ENCODE measurements at places on chromosomes 3 and 15.

GRCh38 chr3:63470745-63471144, 181.7 kb upstream of the SNTN start:
- DNase-seq: no peak

DNA sequence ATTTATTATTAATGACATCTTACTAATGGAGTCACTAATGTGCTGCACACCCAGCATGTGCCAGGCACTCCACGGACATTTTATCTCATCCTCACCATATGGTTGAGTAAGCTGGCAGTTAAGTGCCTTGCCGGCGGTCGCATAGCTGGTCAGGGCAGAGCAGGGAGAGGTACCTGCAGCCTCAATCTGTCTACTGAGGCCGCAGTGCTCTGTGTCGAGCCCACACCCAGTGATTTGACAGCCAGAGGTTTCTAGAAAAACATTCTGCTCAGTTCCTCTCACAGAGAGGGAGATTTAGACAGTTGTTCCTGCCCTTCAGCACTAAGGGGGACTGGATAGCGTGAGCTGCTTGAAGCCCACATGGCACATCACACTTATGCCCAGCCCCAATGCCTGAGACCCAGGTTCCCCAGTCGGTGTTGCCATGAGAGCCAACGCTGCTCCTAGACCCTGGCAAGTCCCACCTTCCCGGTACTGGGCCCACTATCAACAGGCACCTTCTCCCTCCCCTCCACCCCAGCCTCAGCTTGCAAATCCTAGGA, 2.6 kb downstream of the LIPC start:
- no peak for DNase-seq

- DNase-seq: no peak
Observed at GRCh38 chr3:188607805-188608315, 453.9 kb downstream of the LPP start.

GRCh38 chr3:129348734-129349133, 70.1 kb downstream of the HMCES start:
- DNase-seq: no peak

DNA sequence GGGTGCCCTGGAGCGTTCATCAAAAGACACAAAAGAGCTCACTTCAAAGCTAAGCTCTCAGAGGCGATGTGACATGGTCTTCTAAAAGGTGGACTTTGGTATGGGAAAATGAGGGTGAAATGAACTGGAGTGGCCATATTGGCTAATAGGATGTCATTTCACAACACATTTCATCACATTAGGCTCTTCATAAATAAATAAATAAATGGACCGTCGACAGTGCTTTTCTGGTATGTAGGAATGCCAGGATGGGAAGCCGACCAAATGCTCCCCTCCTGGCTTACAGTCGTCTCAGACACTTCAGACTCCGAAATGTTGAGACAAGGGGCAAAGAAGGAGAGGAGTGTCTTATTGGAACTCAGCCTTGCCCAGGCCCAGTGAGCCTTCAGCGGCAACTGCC, 383.0 kb downstream of the NTRK3 start:
- no peak for DNase-seq

DNA sequence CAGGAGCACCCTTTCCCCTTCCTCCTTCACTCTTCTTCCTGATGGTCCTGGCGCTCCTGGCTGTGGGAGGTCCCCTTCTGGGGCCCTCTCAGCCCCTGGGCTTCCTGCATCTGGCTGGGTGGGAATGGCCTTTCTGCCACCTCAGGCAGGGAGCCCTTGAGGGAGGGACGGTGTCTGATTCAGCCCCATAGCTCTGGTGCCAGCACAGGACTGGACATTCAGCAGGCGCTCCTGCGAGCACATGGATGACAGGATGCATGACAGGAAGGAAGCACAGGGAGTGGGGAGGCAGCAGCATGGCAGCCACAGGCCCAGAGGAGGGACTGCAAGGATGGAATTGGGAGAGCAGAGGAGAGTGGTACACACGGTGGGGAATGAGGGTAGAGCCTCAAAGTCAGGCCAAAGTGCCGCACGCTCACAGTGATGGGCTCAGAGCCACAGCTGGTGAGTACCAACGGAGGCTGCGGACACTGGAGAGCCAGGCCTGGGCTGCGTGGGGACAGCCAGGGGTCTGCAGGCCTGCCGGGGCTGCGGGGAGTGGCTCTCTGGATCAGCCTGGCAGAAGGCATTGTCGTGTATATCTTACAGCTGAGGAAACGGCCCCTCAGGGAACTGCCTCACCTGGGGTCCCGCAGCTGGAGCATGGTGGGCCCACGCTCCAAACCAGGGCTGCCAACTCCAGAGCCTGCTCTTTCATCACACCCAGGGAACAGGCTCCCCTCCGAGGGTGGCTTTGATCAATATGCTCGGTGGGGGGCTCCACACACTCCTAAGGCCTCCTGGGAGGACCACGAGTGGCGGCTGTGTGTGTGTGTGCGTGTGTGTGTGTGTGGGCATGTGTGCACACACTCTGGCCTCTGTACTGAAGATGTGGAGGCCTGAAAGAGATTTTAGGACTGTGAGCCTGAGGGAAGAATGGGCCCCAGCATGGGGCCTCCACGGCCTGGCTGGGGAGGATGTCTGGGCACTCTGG, 51.4 kb upstream of the CTSH start:
- no peak for DNase-seq

DNA sequence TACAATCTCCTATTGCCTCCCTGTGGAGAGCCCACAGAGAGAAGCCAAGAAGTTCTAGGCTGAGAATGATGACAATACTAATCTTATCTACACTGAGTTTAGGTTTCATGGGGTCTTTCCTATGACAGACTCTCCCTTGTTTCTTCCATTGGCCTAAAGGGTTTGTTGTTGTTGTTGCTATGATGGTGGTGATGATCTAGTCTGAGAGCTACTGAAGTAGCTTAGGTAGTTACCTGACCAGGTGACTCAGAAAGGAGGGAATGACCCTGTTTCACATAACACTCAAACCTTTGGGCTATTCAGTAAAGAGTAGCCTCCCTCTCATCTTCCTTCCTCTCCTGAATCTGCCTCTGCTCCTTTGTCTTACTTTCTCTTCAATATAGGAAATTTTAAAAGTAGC, 170.2 kb downstream of the GMNC start:
- DNase-seq: no peak

GRCh38 chr3:115068799-115069198, 78.3 kb downstream of the ZBTB20 start:
- no peak for DNase-seq

- no peak for DNase-seq
Observed at GRCh38 chr3:99686955-99687612, 48.7 kb downstream of the COL8A1 start.

- no peak for DNase-seq
Observed at GRCh38 chr15:65556622-65557021, 26.4 kb downstream of the HACD3 start.
